ENCODE measurements at places on chromosomes 3 and 15.

GRCh38 chr3:8576841-8577571 is 67.6 kb downstream of the SSUH2 start:
- peak; percentile 23 for DNase-seq

- DNase-seq = no peak
Observed at GRCh38 chr3:131324923-131325322, 56.7 kb upstream of the NUDT16 start.

DNA sequence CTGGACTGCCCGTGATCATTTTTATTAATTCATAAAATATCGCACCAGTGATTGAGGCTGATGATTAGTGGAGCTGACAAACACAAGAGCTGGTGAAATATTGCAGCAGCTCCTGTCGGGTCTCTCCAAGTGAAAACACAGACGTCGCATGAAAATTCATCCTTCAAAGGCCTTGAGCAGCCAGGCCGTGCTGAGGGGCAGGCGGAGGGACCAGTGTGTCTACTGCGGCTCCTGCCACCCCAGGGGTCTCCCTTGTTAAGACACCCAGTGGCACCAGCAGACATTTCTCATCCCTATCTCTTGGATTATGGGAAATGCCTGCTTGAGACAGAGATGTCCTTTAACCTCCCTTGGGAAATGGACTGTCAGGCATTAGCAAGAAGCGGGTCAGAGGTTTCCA is 289.4 kb upstream of the TLE3 start:
- DNase-seq = no peak

GRCh38 chr3:20043396-20043795 is 3.1 kb downstream of the KAT2B start:
- peak; percentile 36 for DNase-seq

DNA sequence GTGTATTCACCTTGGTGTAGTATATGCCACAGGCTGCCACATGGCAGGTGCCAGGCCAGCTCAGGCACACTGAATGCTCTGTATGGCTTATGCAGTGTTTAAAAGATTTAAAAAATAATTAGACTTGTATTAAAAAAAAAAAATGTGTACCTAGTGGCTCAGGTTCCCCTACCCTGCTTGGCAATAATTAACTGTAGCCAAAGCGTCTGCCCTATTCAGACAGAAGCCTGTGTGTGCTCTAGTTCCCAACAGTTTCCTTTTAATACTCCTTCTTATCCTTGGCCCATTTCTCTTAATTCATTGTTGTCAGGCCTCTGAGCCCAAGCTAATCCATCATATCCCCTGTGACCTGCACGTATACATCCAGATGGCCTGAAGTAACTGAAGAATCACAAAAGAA is 752.2 kb upstream of the CFAP20DC start:
- no peak for DNase-seq

- DNase-seq = no peak
Observed at GRCh38 chr3:140004271-140004670, 69.3 kb downstream of the CLSTN2 start.

GRCh38 chr15:88218557-88219221 is 37.9 kb downstream of the NTRK3 start:
- DNase-seq = peak; percentile 22

GRCh38 chr3:130925628-130926027 is 31.7 kb downstream of the ATP2C1 start:
- no peak for DNase-seq

GRCh38 chr15:92666780-92667179 is 11.2 kb upstream of the FAM174B start:
- peak; percentile 88 for DNase-seq

DNA sequence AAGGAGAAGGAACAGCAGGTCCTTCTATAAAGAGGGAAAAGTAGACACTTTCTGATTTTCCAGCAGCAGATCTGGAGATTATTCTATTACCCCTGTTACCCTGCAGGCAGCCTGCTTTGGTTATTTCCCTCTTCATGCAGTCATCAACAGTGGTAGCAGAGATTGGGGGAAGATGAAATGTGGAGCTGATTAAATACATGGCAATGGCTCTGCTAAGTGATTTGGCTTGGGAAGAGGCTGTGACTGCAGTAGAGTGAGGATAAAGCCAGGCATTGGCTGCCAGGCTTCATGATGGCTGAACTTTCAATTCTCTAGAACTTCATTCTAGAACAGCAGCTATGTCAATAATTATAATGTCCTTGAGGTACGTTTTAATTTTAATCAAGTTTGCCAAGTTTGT is 29.1 kb downstream of the PTX3 start:
- no peak for DNase-seq

- peak; percentile 52 for DNase-seq
Observed at GRCh38 chr3:181210275-181210674, 220.7 kb upstream of the DNAJC19 start.

GRCh38 chr3:86867982-86868381 is 123.0 kb downstream of the VGLL3 start:
- DNase-seq = peak; percentile 83

- no peak for DNase-seq
Observed at GRCh38 chr15:78120523-78120922, 10.7 kb downstream of the CIB2 start.

- DNase-seq = no peak
Observed at GRCh38 chr3:63918321-63918720, 6.1 kb upstream of the SCAANT1 start.

DNA sequence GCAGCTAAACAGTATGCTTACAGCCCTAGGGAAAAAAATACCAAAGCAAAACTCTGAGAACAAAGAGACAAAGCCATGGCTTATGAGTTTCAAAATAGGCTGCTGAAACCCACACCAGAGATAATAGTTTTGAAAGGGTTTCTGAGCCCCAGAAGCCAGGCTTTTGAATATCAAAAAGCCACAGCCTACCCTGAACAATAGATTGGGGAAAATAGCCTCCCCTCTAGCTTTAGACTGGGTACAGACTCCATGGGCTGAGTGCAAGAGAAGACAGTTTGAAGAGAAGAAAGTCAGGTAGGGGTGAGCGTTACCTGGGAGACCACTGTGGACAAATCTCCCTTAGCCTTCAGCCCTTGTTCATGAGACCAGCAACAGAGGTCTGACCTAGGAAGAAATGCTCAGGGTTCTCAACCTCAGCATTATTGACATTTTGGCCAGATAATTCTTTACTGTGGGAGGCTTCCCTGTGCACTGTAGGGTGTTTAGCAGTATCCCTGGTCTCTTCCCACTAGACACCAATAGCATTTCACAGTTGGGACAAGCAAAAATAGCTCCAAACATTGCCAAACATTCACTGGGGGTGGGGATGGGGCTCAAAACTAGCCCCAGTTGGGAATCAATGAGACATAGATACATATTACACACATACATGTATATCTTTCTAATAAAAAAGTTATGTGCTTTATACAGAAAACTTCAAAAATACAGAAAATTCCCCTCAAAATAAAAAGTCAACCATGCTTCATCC is 11.6 kb upstream of the TAFA4 start:
- no peak for DNase-seq

DNA sequence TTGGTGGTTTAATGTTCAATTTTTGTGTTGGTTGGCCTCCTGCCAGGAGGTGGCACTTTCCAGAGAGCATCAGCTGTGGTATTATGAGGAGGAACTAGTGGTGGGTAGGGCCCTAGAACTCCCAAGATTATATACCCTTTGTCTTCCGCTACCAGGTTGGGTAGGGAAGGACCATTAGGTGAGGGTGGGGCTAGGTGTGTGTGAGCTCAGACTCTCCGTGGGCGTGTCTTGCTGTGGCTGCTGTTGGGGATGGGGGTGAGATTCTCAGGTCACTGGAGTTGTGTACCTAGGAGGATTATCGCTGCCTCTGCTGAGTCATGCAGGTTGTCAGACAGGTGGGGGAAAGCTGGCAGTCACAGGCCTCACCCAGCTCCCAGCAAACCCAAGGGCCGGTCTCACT is 187.1 kb downstream of the DPH6 start:
- DNase-seq = no peak

DNA sequence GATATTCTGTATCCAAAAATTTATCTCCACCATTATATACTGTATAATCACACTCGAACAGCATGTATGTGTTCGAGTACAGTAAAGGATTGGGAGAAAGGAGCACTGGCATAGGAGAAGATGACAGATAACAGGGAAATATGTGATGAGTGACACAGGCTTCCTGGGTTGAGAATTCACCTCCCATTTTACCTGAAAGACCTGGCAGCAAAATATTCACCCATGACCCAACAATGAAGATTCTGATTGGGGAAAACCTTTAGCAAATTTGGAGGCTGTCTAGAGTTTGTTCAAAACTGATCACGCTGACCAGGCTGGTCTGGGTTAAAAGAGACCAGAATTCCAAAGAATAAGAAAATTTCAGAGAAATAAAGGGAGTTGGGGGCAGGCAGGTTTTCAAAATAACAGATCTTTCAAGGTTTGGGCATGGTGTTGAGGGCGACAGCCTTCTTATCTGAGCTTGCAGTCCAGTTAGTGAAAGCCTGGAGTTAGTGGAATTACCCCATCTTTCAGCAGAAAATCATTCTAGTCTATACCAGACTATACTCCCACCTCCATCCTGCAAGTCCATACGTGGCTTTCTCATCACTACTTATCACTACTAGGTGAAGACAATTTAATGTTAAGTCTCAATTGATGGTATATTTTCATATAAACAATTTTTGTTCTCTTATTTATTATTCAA is 42.8 kb upstream of the RSL24D1 start:
- no peak for DNase-seq

DNA sequence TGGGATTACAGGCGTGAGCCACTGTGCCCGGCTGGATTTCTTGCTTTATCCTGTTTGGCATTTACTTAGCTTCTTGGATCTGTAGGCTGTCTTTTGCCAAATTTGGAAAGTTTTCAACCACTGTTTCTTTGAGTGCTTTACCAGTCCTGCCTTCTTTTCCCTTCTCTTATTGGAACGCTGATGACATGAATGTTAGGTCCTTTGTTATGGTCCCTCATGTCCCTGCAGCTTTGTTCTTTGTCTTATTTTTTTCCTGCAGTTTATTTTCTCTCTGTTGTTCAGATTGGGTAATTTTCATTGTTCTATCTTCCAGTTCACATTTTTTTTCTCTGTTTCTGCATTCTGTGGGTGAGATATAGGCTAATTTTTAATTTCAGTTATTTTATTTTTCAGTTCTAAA is 25.0 kb downstream of the SH3GL3 start:
- no peak for DNase-seq

- DNase-seq = peak; percentile 56
Observed at GRCh38 chr15:72197460-72198355, at the start of gene GRAMD2A. GRAMD2A (minus strand) TSS chr15:72197787.

- no peak for DNase-seq
Observed at GRCh38 chr3:196141052-196141865, 59.4 kb upstream of the TFRC start.

DNA sequence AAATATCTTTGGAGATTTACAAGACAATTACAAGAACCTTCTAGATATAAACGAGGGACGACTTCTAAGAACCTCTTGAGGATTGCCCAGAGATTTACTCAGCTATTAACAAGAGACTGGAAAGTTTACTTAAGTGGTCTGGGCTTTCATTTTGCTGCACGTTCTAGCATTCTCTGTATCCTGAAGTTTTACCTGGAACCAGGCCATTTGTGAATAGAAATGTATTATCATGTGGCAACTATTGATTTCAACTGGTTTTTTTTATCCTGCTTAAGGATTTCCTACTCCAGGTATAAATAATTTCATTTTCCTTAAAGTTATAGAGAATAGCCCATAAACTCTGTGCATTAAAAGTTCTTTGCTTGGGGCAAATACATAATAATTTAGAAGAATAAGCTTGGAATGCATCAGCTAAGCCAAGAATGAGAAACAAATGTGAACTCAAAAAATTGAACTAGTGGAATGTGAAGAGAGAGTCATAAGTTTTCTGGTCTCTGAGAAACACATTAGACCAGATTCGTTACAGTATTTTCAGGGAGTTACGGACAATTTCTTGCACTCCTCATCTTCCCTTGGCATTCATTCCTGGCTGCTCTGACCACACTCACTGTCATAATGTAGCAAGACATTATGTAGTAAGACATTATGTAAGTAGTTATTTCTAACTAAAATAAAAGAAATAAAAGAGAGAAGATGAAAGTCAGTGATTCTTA is 1.3 kb downstream of the AQP9 start:
- peak; percentile 81 for DNase-seq

DNA sequence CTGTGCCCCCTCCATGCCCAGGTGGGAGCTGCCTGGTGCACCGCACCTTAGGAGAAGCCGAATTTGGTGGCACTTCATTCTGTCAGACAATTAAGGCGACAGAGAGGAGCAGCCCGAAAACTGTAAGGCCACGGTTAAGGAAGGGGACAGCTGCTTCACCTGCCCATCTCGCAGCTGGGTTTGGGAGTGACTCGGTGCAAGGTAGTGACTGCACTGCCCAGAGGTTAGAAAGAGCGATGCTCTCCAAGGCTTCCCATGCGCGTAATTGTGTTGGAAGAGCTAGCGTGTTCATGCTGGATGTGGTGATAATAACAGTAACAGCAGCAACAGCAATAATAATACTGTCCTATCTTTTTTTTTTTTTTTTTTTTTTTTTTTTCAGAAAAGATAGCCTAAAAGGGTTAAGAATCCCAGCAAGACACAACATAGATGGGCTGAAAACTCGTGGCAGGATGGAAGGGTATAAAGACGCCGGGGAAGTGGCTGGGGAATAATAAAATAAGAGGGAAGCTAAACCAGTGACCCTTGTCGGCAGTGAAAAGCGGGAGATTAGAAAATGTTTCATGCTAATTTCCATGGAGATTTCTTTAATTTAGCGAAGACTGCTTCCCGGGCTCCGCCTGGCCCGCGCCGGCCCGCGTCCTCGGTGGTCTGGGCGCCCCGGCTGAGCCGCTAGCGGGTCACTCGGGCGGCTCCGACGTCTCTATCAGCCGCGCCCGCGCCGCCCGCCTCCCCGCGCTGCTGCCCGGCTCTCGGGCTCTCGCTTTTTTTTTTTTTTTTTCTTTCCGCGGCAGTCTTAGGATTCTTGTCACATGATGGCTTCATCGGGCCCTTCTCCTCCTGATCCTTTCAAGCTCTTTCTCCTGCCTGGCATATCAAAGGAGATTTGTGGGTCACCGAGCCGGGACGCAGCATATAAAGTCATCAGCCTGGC is 617.1 kb downstream of the NR2F2 start:
- DNase-seq = peak; percentile 60

DNA sequence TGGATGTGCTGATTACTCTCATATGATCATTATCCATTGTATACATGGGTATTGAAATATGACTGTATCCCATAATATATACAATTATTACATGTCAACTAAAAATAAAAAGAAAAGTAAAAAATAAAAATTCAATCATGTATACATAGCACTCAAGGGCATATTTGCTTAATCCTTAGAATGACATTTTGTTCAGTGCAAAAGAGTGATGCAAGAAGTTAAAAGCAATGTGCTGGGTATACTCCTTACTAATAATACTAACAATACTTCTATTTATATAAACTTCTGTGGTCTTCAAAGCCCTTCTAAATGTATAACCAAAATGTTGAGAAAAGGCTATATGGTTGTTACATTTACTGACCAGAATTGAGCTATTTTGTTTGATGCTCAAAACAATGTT is 23.2 kb upstream of the TM4SF1 start:
- no peak for DNase-seq

GRCh38 chr3:58206406-58207011 is 4.3 kb downstream of the DNASE1L3 start:
- no peak for DNase-seq

DNA sequence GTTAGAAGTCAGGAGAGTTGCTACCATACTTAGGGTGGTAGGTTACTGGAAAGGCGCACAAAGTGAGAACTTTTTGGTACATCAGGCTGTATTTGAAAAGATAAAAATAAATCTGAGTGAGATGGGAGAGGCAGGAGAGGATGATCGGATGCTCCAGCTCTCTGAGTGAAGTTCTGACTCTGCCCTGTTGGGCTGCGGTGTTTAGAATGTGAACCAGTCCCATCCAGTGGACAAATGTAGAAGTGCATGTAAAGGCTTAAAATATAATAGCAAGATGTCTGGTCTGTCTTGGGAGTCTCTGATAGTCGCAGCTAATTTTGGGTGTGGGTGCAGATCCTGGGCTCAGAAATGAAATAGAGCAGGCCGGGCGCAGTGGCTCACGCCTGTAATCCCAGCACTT is 30.4 kb downstream of the ACKR2 start:
- peak; percentile 78 for DNase-seq

Measured in lung (tissue), 17 donors.